HepG2 (cell line): ENCODE measurements at places on chromosomes 5 and 9.

- no peak overlapping the region for H3K4me3 ChIP-seq
- H3K4me1 ChIP-seq: no peaks in the 10 kb centered on the region
- no peaks in the 10 kb centered on the region for H3K36me3 ChIP-seq
- no peak for DNase-seq
Measured at GRCh38 chr5:44225231-44226160, 163.7 kb downstream of the FGF10 start.

DNA sequence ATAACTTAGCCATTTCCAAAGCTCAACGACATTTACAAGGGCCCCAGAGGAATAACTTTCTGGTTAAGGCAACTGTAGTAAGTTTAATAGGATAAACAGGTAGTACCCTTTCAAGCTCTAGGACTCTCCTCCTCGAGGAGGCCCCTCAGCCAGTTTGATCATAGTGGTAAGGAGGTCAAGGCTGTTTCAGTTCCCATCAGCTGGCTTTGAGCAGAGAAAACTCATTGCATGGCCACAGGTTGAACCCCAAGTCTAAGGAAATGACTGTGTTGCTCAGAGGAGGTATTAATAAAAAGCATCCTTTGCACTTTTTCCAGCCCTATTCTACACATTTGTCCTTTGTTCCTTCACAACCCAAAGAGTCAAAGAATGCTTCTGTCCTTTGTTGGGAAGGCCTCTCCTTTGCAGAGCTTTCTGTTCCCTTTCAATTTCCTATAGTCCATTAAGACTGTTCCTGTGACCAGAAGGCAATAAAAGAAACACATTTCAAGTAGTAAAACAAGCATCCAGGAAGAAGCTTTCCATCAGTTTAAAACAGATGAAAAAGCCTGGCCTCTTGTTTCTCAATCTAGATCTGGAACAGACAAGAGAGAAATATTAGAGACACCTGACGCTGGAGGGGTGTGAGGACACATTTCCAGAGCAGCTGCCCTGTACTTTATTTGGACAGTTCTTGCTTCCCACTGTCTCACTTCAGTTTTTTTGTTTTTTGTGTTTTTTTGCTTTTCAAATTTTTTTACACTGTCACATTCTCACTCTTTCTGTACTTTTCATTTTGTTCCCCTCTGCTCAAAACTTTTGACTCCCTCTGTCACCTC lies 54.1 kb downstream of the PRRC1 start:
- no peak overlapping the region for H3K4me3 ChIP-seq
- no peaks in the 10 kb centered on the region for H3K4me1 ChIP-seq
- H3K36me3 ChIP-seq: no peaks in the 10 kb centered on the region
- H3K27ac ChIP-seq: no peak overlapping the region
- no peak for DNase-seq

DNA sequence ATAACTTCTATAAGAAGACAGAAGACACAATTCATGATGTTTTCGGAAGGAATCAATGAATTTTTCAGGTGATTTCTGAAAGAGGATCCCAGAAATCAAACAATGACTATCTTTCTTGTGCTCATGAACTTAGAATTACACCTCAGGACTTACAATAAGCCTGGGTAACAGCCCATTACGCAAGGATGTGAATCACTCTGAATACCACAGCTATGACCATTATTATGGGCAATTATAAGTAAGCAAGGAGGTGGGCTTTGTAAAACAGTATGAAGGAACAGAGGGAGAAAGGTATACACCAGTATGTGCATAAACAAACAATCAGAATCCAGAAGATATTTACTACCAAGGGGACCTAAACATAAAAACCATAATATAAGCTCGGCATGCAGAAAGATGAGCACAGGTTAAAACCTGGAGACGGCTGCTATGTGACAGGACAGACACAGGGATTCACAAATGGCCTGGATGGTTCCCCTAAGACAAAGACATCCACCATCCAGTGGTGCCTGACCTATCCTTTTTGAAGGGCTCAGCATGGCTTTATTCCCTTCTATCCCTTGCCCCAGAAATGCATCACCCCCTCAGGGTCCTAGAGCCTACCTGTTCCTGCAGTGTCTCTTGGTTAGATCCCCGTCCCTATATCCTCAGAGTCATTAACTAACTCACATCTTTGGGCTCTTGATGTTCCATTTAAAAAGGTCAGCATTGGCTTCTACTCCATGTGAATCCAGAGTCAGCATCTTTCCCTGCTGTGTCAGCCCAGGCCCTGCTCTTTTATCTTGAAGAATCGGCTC lies 21.8 kb upstream of the PPP2CA start:
- no peak overlapping the region for H3K27ac ChIP-seq
- H3K27me3 ChIP-seq: no peaks in the 10 kb centered on the region
- H3K4me3 ChIP-seq: no peak overlapping the region
- no peaks in the 10 kb centered on the region for H3K36me3 ChIP-seq
- H3K4me1 ChIP-seq: peaks cover 56% of the 10 kb centered on the region

- no peaks in the 10 kb centered on the region for H3K4me1 ChIP-seq
- no peak overlapping the region for H3K4me3 ChIP-seq
- no peaks in the 10 kb centered on the region for H3K27me3 ChIP-seq
- no peaks in the 10 kb centered on the region for H3K36me3 ChIP-seq
- no peak overlapping the region for H3K27ac ChIP-seq
- no peak for DNase-seq
Measured at GRCh38 chr5:166724284-166724683, 1567.2 kb upstream of the WWC1 start.

DNA sequence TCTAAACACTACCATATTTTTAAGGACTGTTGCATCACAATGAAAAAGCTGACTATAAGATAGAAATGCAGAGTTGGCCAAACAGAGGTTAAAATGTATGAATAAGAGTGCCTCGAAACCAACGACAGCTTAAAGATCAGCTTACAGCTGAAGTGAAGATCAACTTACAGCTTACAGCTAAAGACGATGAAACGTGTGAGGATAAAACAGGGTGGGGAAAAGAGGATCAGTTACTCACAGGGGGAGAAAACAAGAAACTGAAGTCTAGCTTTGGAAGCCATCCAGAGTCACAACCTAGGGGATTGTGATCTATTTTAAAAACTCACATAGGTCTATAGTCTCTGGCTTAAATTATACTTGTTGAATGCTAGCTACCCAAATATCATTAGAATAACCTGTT lies 220.0 kb downstream of the SNCAIP start:
- no peak overlapping the region for H3K27ac ChIP-seq
- H3K36me3 ChIP-seq: no peaks in the 10 kb centered on the region
- no peak for DNase-seq
- no peaks in the 10 kb centered on the region for H3K27me3 ChIP-seq
- H3K4me1 ChIP-seq: no peaks in the 10 kb centered on the region

- H3K4me1 ChIP-seq: no peaks in the 10 kb centered on the region
- no peak overlapping the region for H3K27ac ChIP-seq
- H3K27me3 ChIP-seq: peaks cover 21% of the 10 kb centered on the region; the same call in 2 of the 3 replicates
- H3K4me3 ChIP-seq: no peak overlapping the region
Measured at GRCh38 chr9:87198716-87199115, 251.4 kb upstream of the GAS1 start.
